ENCODE measurements at places on chromosomes 4 and X.

- no peak for DNase-seq
Observed at GRCh38 chrX:110435196-110435595, 76.5 kb downstream of the RTL9 start.

DNA sequence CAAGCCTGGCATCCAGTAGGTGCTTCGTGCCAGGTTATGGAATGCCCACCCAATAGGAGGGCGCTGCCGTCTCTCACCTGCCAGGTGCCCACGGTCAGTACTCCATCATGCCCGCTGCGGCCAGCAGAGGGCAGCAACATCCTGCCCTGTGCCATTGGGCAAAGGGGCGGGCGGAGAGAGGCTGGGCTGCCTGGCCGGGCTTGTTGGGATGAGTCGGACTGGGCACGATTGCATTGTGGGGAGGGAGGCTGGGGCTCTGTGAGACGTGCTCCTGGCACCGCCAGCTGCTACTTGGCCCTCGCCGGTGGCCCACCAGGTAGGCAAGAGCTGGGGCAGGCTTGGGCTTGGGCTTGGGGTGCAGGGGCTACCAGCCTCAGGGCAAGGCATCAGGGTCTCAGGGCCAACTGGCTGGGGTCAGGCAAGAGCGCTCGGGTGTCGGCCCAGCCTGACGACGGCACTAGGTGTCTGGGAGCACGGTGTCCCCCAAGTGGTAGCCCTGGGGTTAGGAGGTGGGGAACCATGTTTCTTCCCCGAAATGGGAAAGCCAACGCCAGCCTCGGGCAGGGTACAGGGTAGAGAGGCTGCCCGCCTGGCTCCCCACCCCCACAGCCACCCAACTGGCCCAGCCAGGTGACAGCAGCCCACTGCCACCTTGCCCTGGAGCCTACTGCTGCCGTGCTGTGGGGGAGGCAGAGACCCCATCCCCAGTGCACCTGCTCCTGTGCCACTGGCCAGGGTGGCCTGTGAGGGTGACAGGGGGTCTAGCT lies at the start of gene PLXNB3:
Gene PLXNB3, plus strand, starts transcription at position 261 of the 767 bp plus-strand sequence. CDS start 1,287 bp downstream, outside the sequence.
- DNase-seq, result peak; percentile 80

GRCh38 chr4:91448668-91449330 lies 855.0 kb upstream of the GRID2 start:
- no peak for DNase-seq

- no peak for DNase-seq
Observed at GRCh38 chr4:119106036-119107000, 29.3 kb upstream of the MYOZ2 start.

- DNase-seq, result peak; percentile 71
Observed at GRCh38 chr4:168631241-168632162, 134.7 kb downstream of the PALLD start.

DNA sequence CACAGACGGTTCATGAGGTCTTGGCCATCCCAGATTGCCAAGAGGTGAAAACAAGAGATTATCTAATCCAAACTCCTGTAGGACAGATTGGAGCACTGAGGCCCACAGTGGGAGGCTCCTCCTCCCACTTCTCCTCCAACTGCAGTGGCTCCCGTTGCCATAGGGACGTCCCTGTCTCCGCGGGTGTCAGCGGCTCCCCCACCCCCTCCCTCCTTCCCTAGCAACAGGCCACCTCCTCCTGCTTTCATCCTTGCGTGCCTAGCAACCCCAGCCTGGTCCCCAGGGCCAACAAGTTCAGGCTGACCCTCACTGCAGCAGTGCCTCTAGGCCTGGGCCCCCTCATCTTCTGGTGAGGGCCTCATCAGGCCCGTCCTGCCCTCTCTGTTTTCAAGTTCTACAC lies 6.8 kb upstream of the IQSEC2 start:
- DNase-seq, result no peak

- no peak for DNase-seq
Observed at GRCh38 chrX:129525162-129525561, 1.9 kb upstream of the SMARCA1 start.

DNA sequence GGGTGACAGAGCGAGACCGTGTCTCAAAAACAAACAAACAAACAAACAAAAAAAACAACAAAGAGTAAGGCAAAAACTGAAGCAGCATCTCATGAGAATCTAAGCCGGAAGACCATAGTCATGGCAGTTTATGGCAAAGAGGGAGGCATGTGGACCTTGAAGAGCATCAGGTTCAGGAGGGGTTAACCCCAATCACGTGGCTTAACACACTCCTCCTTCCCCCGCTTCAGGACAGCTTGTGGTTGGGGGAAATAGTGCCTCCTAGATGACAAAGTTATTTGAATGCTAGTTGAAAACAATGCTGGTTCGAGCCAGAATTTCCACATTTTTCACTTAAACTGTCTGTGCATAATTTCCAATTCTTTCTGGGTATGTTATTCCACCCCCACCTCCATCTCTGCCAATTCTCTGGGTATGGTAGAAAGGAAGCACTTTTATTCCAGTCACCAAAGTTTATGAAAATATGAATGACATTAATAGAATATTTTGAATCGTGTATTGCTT lies 11.7 kb upstream of the MAP7D3 start:
- DNase-seq, result no peak

GRCh38 chrX:9072281-9072680 lies 38.4 kb upstream of the FAM9B start:
- no peak for DNase-seq

DNA sequence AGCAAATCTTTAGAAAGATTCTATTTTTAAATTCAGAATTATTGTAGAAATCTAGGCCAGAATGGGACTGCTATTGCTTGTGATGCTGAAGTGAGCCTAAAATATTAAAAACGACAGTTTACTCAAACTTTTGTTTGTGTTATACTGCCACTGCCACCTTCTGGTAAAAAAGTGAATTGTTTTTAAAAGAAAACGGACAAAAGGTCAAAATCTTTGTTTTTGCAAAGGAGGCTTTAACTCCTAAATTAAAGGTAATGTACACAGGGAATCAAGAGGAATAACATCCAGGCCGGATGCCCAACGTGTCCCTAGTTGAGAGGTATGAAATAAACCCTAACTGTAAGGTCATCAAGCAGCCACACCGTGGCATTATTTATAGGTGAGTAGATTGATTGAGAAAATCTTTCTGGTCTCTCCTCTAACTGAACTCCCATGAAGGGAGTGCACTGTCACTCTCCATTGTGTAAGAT lies 338.3 kb upstream of the GALNT7 start:
- peak; percentile 20 for DNase-seq

GRCh38 chr4:6128221-6128850 lies 72.0 kb downstream of the JAKMIP1 start:
- no peak for DNase-seq

DNA sequence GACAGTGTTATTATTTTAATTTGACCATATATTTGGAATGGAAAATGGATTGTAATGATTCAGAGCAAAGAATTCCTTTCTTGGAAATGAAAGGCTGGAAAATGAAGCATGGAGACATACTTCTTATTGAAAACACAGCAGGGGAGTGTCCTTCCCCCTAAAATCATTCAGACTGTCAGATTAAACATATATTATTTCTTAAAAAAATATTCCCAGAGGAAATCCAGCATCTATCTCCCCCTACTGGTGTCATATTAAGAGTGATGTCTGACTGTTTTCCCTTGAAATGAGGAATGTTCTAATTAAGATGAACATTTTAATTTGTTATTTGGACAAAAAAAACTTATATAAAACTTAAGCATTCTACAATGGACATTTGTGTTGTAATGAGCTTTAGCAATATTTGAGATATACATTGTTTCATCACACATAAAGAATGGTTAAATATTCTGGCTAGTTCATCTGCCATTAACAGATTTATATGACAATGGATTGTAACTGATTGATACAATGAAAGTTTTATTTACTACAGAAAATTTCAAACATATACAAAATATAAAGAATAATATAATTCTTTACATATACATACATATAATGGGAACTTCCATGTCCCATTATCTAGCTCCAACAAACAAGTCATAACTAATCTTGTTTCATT lies 264.6 kb downstream of the SPRY1 start:
- no peak for DNase-seq

DNA sequence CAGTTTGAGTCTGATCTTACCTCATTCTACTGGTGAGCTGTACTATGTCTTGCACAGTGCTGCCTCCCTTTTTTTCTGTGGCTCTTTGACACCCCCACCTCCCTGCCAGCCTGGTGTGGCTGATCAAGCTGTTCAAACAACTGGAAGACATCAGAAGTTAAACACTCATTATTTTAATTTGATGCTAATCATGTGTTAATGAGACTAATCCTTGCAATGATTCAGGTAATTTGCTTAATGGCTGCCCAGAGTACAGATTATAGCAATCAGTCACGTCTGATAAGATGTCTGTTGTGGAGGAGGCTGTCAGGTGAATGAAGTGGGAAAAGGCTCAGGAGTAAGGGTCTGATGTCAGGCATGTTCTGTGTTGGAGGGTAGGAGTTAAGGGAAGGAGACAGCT lies 87.4 kb upstream of the GK2 start:
- no peak for DNase-seq

- peak; percentile 7 for DNase-seq
Observed at GRCh38 chr4:162056990-162057389, 106.8 kb downstream of the FSTL5 start.

DNA sequence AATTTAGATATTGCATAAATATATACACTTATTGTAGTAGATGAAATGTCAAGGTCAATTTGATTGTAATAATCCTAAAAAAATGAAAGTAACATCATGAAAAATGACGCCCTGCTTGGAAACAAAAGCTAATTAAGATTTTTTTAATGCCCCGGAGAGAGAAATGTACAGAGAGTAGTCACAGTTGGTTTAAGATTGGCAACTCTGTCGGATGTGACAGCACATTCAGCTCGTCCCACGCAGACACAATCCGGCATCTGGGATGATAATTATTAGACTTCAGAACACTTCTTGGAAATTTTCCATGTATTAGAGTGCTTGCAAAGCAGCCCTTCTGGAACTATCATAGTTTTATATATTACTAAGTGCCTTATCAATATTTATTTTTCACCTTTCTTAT lies 478.0 kb downstream of the PDHA2 start:
- DNase-seq, result no peak

DNA sequence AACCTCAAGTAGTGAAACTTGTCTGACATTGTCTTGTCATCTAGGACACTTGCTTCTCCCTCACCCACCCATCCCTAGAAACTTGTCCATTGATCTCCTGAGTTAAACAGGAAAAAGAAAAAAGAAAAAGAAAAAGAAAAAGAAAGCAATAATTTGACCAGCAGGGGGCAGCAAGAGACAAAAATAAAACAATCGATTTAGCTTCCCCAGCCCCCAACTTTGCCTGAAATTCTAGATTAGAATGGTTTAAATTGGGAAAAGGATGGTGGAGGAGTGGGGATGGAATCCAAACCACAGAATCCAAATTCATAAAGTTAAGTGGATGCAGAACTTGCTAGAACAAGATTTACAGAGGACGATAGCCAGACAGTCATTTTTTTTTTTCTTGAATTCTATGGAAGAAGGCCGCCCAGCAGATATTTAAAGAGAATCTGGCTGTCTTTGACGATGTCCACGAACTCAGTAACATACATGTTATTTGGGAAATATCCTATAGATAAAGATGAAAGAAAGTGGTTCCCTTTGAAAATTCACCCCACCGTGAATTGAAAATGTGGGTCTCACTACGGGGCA lies 282.9 kb downstream of the USP46 start:
- DNase-seq, result peak; percentile 31

- DNase-seq, result no peak
Observed at GRCh38 chr4:123163501-123163900, 233.1 kb upstream of the SPRY1 start.

DNA sequence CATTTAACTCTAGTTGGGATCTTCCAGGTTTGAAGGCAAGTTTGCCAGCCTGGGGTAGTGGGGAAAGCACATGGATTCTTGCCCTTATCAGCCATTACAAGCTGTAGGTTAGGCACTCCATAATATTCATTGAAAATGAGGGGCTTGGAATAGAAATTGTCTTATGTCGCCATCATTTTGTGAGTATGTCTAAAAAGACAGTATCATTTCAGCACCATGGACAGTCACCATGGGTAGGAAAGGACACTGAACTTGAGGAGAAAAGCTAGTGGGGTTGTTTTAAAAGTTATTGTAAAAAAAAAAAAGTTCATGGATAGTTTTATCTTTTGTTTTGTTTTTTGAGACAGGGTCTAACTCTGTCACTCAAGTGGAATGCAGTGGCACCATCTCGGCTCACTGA lies 356.1 kb downstream of the HNRNPD start:
- peak; percentile 26 for DNase-seq

GRCh38 chr4:143270256-143270838 lies 66.3 kb upstream of the GAB1 start:
- no peak for DNase-seq

GRCh38 chr4:186920483-186920882 lies 196.8 kb upstream of the FAT1 start:
- DNase-seq, result no peak

GRCh38 chrX:252957-253291 lies 28.3 kb upstream of the PLCXD1 start:
- DNase-seq, result no peak

DNA sequence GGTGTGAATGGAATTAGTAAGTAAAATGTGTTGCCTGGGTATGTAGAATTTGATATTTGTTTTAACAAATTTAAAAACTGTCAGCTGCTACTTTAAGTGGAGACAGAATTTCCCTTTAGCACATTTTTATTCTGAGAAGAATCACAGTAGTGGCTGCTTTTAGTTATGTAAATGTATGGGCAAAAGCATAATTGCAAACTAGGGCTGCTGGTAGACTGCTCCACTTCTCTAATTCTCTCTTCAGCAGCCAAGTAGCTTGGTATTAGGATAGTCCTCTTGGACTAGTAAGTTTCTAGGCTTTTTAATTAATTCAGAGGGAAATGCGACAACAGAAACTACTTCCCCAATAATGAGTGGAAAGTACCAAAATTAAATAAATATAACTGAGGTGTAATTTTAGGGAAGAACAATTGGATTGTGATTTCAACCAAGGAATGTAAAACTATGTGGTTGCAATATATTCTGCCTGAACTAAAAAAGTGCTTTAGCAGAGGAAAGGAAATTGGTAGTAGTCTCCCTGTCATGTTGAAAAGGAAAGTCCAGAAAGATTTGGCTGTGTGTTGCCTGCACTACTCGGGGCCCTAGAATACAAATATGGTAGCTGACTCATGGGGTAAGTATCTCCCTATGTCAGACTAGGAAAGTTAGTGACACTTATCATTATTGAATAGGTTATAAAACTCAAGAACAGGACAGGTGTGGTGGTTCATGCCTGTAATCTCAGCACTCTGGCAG lies 9.2 kb upstream of the EIF4E start:
- DNase-seq, result no peak

DNA sequence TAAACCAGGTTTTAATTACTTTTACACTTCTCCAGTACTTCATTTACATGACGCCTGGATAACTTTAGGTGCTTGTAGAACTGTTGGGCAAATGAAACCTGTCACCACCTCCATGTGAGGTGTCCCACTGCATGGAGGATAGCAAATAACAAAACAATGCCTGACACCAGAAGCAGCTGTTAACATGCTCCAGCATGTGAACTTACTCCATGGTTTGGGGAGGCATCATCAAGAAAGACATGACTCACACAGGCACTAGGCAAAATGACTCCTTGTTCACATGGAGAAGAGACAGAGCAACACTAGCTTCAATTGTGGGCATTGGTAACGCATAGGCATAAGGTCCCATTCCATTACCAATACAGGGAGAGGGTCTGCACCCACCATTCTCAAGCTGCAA lies 198.1 kb upstream of the F9 start:
- no peak for DNase-seq
